ENCODE measurements at places on chromosomes 16 and 17.
A peak's percentile ranks its signal among the peaks of the same experiment; 100 is the strongest.

DNA sequence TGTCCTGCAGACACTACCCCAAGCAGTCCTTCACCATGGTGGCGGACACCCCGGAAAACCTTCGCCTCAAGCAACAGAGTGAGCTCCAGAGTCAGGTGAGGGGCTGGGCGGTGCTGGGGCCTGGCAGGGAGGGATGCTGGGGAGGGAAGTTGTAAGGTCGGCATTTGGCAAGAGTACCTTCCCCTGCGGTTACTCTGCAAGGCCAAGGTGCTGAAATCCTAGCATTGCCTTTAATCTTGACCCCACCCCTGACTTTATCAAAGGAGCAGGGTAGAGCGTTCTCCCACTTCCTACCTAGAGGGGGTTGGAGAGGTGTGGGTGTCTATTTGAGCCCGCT, 20.5 kb downstream of the LASP1 start:
- no peak for DNase-seq

DNA sequence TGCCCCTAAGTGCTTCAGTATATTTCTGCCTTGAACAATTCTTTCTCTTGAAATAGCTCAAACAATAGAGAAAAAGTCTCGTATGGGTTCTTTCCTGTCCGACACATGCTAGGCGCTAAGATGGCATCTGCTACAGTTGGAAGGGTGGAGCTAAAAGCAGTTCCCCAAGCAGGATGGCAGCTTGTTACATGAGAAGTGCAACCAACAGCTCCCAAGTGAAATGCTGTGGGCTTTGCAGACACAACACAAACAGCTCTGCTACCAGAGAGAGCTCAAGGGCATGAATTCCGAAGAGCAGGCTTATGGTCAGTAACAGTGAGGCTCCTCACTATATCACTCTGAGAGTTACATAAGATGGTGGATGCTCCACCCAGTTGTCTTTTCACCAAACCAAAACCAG, 83.8 kb downstream of the VPS53 start:
- DNase-seq, result no peak

DNA sequence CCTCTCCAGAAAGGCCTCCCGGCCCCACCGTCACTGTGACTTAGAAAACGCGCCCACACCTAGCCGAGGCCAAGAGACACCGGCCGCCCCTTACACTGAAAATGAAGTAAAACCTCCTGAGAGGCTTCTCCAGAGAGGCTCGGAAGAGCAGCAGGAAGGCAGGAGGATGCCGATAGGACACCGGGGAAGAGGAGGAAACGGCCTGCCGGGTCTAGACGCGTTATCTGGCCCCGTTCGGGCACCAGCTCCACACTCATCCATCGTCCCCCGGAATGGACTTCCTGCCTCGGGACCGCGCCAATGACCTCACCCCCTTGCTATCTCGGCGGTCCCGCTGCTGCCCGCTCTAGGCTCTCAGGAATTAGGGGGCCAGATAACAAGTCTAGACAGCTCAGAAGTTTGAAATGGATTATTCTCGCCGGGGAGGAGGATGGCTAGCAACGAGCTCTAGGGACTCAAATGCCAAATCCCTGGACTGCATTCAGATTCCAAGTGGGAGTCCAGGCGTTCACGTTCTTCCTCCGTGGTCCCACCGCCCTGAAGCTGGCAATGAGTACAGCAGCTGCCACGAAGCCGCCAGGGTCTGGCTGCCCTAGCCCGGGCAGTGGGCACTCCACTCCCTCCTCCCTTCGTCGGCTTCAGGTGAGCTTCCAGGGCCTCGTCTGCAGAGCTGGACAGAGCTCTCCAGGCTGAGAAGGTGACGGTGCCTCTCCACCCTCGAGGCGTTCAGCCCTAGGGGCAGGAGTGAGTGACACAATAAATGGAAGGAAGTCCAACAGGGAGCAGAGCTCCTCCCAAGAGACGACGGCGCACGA, 350.9 kb downstream of the FOXL1 start:
- DNase-seq, result no peak

- no peak for DNase-seq
Observed at GRCh38 chr17:36481829-36482228, 4.7 kb upstream of the ZNHIT3 start.

GRCh38 chr16:30983898-30984610, 953 bp upstream of the HSD3B7 start:
- no peak for DNase-seq

- DNase-seq, result no peak
Observed at GRCh38 chr17:60388742-60389141, 3.2 kb downstream of the USP32 start.

DNA sequence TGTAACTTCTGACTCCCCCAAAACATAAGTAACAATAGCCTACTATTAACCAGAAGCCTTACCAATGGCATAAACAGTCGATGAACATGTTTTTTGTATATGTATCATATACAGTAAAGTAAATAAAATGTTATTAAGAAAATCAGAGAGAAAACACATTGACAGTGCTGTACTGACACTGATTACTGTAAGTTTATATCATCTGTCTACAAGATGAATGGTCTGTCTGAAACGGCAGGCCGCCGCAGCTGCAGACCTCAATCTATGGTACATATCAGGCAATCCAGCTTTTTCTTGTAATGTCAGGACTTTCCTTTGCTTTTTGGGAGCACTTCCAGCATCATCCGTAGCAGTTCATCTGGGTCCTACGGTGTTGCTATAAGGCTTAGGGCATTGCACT, 44.2 kb upstream of the RPH3AL start:
- DNase-seq, result no peak

- DNase-seq, result no peak
Observed at GRCh38 chr16:12565423-12565822, 238.3 kb downstream of the CPPED1 start.

DNA sequence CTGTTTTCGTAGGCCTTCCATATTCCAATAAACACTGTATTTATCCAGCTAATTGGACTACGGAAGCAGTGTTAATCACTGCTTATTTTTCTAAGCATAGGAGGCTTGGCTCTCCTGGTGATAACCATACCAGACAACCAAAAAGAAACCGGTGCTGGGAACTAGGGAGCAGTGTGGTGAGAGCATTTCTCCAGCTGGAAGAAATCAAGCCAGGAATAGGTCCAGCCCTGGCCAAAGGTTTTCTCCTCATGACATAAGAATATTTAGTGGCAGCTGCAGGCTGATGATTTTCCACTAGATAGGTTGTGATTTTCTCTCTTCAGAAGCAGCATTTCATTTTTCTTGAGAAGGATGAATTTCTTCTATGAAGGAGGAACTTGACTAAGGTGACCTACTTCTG, 141.5 kb downstream of the TRIM37 start:
- DNase-seq, result no peak

DNA sequence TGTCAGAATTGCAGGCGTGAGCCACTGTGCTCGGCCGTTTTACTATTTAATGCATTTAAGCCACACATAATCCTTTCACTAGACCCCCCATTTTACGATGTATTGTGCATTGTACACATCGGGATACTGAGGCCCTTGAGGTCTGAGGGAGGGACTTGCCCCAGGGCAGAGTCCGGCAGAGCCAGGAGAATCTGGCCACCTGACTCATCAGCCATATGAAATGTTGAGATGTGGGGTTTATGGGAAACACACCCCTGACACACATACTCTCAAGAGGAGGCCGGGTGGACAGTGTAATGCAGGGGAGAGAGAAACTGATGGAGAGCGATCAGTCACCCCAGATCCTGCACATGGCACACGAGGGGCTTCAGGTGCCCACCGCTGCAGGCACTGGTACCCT, 196.6 kb downstream of the ZNF423 start:
- DNase-seq, result no peak

GRCh38 chr17:18247613-18248001, 10.9 kb downstream of the FLII start:
- no peak for DNase-seq

GRCh38 chr17:4944163-4944553, 4.1 kb downstream of the RNF167 start:
- no peak for DNase-seq

DNA sequence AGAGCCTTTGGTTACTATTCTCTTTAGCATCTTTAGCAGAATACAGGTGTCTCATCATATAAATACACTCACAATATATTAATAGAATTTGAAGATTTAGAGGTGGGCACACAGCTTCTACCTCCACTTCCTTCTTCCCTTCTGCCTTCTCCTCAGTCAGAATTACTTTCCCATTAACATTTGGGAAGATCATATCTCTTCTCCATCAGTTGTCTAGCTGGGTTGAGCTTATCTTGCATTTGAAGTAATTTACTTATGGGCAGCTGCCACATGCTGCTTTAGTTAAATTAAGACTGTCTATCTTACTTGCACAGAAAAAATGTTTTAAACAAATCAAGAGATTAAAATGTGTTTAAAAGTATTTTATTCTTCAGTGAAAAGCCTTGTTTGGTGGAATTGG, 110.1 kb upstream of the ASIC2 start:
- no peak for DNase-seq

GRCh38 chr16:8850279-8850885, 18.4 kb downstream of the CARHSP1 start:
- DNase-seq, result no peak

- no peak for DNase-seq
Observed at GRCh38 chr17:48465884-48466283, 35.9 kb upstream of the SKAP1 start.

DNA sequence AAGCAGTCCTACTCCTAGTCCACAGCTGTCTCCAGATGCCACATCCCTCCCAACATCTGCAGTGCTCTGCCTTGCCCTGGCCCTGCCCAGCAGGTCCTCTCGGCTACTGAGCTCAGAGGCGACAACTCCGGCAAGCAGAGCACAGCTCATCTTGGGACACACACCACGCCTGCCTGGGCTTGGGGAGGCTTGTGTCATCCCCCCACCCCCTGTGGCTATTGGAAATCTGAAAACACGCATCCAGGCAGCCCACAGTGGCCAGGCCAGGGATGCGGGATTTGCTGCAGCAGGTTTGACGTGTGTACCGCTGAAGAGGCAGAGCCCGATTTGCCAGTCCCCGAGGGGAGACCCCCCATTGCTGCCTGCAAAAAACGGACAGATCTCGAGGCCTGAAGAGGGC, 25.4 kb downstream of the MXRA7 start:
- no peak for DNase-seq

GRCh38 chr17:50855708-50856330, 10.3 kb downstream of the TOB1 start:
- no peak for DNase-seq

DNA sequence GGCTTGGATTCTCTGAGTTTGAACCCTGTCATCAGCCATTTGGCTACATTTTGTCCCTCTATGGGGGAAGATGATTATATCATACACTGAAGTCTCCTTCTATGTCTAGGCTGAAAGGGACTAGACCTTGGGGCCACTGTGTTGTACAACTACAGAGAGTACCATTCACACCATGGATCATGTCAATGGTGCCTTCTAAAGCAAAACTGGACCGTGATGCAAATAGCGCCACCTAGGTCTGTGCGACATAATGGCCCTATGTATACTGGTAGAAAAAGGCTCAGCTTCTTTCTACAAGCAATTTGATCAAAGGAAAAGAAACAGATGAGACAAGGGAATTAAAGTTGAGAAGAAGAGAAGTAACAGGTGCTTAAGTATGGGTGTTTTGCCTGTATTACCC, 100.7 kb downstream of the LYRM1 start:
- peak; percentile 22 for DNase-seq
